ENCODE measurements at places on chromosomes 7 and 10.

- DNase-seq = no peak
These were observed 22.2 kb downstream of the ARHGAP21 start for GRCh38 chr10:24701447-24701846.

DNA sequence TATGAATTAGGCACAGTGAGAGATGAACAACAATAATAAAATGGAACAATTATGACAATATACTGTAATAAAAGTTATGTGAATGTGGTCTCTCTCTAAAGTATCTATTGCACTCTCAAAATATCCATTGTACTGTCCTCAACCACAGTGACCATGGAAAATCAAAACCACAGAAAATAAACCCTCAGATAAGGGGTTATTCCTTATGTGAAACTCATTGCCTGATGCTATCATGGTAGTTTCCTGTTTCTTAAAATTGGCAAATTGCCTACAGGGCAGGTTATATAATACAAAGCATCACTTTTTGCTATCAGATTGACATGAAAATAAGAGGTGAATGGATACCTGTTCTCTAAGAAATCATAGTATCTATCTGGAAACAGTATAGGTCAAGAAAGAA is 3.8 kb downstream of the MCM10 start:
- DNase-seq = no peak

GRCh38 chr7:130611218-130611617 is 57.3 kb downstream of the COPG2 start:
- no peak for DNase-seq

DNA sequence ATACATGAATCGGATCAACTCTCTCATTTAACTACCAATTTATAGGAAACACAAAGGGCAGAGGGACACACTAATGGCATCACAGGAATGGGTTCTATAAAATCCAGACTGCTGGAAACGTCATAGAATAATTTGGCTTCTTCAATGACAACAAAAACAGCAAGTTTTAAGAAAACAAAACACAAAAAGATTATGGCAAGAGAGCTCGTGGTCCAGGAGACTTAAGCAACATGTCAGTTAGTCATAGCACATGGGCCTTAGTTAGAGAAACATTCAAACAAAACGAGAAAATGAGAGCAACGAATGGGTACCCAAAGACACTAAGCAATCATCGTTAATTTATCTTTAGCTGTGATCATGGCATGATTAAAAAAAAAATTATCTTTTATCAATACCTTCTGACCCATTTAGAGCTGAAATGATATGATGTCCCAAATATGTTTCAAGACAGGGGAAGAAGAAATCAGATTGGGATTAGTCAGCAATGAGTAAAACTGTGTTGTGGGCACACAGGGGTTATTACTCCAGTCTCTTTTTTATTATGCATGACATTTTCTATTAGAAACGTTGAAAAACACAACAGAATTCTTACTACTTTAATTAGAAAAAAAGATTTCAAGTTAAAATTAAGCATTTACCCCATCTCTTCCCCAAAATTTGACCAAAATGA is 28.3 kb downstream of the NCAPG2 start:
- no peak for DNase-seq

- no peak for DNase-seq
These were observed 1077.6 kb downstream of the TYW1 start for GRCh38 chr7:68074242-68074641.

DNA sequence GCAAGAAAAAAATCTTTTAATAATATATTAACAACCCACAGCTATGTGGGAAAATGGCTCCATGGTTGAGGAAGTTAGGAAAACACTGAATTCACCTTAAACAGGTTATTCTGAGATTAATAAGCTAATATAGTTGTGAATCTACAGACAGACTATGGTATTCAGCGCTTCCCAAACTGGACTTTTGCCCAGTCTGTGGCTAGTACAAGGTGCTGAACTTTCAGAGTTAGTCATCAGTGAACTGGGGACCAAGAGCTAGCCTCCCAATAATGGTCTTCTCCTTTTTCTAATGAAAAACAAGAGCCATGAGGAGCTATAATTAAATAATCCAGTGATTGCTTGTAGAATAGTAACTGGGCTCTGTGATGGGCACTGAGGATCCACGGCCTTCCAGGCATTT is 65.3 kb downstream of the FRMPD2 start:
- no peak for DNase-seq

- no peak for DNase-seq
These were observed 797.9 kb downstream of the LRMDA start for GRCh38 chr10:76229341-76229740.

- no peak for DNase-seq
These were observed 417 bp upstream of the HIF1AN start for GRCh38 chr10:100535338-100535714.

GRCh38 chr7:157355784-157356511 is 19.1 kb downstream of the DNAJB6 start:
- DNase-seq = no peak

DNA sequence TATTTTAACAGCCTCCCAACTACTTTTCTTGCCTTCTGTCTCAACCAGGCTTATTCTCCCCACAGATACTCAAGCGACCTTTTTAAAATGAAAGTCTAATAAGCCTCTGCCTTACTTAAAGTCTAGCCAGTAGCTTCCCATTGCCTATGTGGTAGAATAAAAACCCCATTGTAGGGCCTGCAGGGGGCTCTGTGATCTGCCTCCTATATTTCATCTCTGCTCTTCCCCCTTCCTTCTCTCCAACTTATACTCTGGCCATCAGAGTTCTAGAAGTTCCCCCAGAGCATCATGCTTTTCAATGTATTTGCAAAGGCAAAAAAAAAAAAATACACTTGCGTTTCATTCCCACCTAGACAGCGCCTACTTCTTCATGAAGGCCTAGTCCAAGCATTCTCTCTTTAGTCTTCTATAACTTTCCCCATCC is 167.7 kb upstream of the ADO start:
- DNase-seq = no peak

- DNase-seq = no peak
These were observed 185.8 kb downstream of the PTEN start for GRCh38 chr10:88049204-88049603.

GRCh38 chr7:117810642-117811512 is 62.4 kb downstream of the CTTNBP2 start:
- DNase-seq = no peak

DNA sequence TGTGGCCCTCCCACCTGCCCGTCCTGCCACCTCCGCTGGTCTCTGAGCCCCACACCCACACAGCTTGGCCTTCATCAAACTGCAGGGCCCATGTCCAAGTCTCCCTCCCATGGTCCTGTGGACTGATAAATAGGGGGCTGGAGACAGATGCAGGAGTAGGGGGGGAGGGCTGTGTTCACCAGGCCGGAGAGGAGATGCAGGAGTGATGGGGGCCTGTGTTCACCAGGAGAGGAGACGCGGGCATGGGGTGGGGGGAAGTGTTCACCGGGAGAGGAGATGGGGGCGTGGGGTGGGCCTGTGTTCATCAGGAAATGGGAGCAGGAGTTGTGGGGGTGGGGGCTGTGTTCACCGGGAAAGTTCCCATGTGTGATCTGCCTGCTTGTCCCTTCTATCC is 37.0 kb downstream of the JAKMIP3 start:
- DNase-seq = no peak

GRCh38 chr10:22824520-22824919 is 103.3 kb upstream of the ARMC3 start:
- no peak for DNase-seq

GRCh38 chr10:61973169-61973568 is 71.7 kb downstream of the ARID5B start:
- DNase-seq = no peak

- DNase-seq = no peak
These were observed 23.9 kb downstream of the VSIR start for GRCh38 chr10:71749396-71749795.

- DNase-seq = no peak
These were observed 103.9 kb upstream of the LEP start for GRCh38 chr7:128137181-128137580.

GRCh38 chr10:99908512-99908911 is 101.2 kb downstream of the DNMBP start:
- no peak for DNase-seq

DNA sequence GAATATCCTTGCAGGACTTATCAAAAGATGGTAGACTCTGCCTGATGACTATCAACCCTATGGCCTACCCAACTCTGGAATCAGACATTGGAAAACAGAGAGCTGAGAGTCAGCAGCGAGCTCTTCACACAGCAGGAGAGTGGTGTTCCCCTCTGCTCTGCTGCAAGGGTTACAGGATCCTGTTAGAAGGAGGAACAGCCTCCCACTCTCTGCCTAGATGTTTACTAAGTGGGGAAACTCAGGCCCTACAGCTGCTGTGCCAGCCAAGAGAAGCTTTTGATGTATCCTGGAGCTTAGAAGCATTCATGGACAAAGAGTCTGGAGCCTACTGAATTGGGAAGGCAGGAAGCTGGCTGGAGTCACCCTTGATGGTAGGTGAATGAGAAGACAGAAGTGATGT is 104.6 kb downstream of the ABLIM1 start:
- DNase-seq = no peak

DNA sequence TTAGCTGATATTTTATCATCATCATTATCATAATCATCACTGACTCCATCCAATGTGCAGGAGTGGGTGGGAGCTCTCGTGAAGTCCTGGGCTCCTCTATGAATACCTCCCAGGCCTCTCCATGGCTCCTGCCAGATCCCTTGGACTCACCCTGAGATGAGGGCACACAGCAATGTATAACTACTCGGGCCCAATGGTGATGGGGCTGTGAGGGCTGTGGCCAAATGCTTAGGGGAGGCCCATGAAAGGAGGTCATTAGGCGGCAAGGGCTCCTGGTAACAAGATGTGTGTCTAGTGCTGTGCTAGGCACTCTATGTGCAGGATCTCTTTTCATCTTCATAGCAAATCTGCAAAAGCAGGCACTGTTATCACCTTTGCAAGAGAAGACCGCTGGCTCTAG is 270.9 kb downstream of the GLRX3 start:
- DNase-seq = no peak

- DNase-seq = no peak
These were observed 255.9 kb upstream of the GLI3 start for GRCh38 chr7:42492920-42493319.

DNA sequence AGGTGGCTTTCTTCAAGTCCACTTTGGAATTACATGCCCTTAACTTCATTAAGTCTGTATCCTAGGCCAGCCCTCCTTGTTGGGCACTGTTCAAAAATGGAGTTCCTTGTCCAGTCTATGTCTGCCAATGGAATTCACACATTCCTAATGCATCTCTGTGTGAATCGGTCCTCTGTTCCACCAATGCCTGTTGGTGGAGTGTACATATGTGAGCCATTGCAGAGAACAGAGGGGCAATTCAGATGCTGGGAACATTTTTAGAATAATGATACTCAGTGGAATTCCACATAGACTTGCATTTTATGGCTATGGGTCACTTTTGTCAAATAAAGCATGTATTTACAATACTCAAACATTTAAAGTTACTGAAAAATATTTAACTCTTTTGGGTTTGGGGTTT is 108.3 kb downstream of the COL28A1 start:
- peak; percentile 8 for DNase-seq

DNA sequence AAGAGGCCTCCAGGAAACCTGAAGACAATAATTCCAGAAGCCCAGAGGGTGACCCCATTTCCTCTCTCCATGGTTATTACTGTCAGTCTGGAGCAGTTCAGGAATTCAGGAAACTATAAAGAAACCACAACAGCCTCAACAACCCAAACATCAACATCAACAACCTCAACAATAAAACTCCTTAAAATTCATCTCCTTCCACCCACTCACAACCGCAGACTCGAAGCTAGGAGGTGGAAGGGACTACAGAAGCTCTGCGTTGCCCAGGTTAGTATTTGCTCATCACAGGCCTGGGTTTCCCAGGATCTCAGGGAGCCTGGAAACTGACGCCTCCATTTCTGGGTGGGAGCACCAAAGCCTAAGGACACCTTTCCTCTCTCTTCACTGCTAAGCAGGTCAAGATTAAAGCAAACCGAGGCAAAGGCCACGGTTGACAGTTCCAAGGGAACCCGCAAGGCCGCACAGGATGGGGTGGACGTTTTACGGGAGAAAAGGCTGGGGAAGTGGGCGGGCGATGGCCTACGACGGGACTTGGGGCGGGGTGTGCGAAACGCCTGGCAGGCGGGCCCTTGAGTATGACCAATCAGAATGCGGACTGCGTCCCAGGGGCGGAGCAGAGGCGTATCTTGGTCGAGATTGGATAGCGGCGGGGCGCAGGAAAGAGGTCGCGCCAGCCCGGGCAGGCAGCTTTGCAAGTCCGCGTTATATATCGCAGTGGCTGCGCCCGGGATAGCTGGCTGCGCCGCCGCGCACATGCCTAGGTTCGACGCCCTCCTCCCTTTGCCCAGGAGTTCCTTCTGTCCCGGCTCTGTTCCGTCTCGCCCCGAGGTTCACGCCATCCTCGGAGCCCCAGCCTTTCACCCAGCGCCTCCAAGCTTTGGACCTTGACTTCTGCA is at the start of gene ELOVL3:
Gene ELOVL3, plus strand, starts transcription at position 654 of the 896 bp plus-strand sequence. CDS start 250 bp downstream, outside the sequence.
- peak; percentile 83 for DNase-seq

GRCh38 chr7:132943645-132944044 is 138.2 kb downstream of the CHCHD3 start:
- DNase-seq = no peak

DNA sequence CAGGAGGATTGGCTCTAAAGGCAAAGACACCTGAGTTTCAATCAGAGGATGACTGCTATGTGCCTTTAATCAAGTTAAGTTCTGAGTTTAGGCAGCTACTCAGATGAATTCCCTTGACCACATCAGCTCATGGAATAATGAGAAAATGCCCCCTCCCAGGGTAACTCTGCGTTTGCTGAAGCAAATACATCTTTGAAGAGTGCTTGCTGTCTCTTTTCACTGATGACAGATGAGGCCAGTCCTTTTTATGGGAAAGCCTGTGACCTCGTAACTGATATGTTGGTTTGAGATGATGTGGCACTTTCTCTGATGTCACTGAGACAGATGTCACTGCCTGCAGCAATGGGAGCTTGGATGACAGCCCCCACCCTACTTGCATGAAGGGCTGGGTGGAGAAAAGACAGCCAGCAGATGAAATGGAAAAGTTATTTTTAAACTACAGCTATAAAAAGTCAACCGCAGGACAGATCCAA is 43.7 kb upstream of the DGKI start:
- no peak for DNase-seq

DNA sequence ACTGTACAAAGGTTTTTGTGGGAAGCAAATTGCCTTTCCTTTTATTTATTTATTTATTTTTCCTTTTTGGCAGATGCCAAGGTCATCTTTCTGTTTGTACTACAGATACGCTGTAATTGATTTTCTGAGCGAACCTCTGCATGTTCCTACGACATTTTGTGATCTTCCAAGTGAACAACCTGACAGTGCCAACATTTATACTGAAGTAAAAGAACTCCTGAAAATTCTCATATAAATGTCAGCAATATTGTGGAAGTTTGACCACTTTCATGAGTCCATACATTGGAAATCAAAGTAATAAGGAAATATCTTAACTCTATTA is 86.8 kb upstream of the EEPD1 start:
- DNase-seq = no peak

- DNase-seq = peak; percentile 15
These were observed at the start of gene ZPBP for GRCh38 chr7:50092579-50093491. Gene ZPBP (minus strand): TSS chr7:50093246. CDS start chr7:50093194, 52 bp downstream.

Measured in posterior cingulate gyrus (tissue), 11 donors.